Activated naive CD4-positive, alpha-beta T cell treated with anti-CD3 and anti-CD28 coated beads, Interleukin-2, amount 50 U/mL, for 16 hours (primary cell): ENCODE measurements at places on chromosomes 16 and 17.

- no peak for DNase-seq
Measured at GRCh38 chr17:9200699-9201359, 179.5 kb downstream of the NTN1 start.

DNA sequence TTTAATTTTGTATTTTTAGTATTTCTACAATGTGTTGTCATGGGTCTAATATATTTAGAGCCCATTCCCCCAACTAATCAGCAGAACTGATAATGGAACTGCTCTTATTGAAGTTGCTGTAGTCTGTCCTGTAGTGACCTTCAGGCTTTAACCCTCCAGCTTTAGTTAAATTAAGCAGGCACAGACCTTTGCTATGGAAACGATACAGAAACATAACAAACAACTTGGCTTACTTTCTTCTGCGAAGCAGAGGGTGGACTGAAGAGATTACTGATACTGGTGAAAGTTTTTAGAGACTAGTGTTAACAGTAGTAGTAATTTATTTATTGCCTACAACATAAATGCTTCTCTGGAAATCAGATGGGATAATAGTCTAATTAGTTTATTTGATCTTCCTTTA is 61.4 kb downstream of the NFATC3 start:
- DNase-seq = no peak

DNA sequence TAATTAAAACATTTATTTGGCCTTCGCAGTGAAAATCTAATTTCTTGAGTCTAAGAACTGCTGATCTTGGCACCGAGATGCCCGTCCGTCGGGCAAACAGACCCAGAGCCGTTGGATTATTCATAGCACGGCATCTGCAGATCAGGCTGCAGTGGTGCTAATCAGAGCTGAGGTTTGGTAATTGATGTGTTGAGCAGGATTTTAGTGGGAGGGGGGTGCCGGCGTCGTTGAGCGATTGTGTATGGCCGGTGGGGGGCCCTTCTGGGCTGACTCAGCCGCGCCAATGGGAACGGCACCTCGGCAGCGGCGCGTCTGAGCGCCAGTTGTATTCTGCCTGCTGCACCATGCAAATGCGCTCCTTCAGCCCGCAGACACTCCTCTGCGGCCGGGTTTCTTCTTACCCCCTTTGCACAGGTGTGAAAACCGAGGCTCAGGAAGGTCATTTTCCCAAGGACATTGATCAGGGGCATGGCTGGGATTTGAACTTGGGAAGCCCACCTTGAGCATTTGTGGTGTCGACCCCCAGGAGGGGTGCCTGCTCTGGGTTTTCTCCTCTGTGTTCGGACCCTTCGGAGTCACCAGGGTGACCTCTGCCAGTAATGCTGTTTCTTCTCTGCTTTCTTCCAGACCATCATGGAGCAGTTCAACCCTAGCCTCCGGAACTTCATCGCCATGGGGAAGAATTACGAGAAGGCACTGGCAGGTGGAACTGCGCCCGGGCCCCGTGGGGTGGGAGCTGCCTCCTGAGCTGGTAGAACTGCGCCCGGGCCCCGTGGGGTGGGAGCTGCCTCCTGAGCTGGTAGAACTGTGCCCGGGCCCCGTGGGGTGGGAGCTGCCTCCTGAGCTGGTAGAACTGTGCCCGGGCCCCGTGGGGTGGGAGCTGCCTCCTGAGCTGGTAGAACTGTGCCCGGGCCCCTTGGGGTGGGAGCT is 18.4 kb downstream of the BAIAP2 start:
- DNase-seq = no peak

DNA sequence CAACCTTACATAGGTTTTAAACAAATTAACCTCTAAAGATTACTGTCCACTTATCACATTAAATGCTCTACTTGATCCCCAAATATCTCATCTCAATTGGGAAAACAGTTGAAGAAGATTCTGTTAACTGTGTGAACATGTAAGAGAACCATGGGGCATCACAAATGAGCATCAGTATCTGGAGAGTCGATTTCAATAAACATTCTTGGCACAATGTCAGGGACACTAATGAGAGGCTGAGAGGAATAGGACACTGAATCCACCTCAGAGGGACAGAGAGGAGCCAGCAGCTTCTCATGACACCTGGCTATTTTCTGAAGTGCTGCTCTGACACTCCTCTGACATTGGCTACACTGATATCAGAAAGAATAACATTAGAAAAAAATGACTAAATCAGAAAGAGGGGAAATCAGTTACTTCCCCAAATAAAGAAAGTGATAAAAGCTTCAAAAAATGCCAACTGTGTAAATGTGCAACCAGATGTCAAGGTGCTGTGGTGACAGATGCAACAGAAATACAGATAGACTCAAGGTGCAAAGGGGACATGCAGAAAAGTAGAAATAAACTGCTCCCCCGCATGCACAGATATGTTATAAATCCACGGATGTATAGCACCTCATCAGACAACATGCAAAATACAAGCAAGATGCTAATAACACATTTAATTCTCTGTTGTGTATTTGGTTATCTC is 67.4 kb downstream of the SNX11 start:
- DNase-seq = no peak

DNA sequence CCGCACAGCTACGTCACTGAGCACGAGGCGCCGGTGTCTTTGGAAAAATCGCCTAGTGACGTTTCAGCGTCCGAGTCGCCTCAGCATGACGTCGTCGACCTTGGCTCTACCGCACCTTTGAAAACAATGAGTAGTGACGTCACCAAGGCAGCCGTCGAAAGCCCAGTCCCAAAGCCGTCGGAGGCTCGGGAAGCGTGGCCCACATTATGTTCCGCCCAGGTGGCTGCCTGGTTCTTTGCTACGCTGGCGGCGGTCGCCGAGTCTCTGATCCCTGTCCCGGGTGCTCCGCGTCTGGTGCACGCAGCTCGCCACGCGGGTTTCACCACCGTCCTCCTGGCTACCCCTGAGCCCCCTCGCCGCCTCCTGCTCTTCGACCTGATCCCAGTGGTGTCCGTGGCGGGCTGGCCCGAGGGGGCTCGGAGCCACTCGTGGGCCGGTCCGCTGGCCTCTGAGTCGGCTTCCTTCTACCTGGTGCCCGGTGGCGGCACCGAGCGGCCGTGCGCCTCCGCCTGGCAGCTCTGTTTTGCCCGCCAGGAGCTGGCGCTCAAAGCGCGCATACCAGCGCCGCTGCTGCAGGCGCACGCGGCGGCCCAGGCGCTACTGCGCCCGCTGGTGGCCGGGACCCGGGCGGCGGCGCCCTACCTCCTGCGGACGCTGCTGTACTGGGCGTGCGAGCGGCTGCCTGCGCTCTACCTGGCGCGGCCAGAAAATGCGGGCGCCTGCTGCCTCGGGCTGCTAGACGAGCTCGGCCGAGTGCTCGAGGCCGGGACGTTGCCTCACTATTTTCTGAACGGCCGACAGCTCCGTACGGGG is 1.5 kb downstream of the TMEM102 start:
- peak; percentile 85 for DNase-seq

- peak; percentile 90 for DNase-seq
Measured at GRCh38 chr16:30921748-30922419, 1.5 kb upstream of the FBXL19 start.
